Upper lobe of left lung (tissue), 6 donors: ENCODE measurements at places on chromosomes 12 and 14. TPM values are rescaled to one million over a fixed set of nuclear protein-coding genes. Genes with fewer than 3 reads are reported as not detected.

The KRR1 gene
- 32.8 TPM for total RNA-seq

The LTBP2 gene
- total RNA-seq = 93.3 TPM

GRCh38 chr12:128819293-128820144 is 4.2 kb downstream of the SLC15A4 start:
- no peak for DNase-seq
- H3K27me3 ChIP-seq = no peaks in the 10 kb centered on the region
- peaks cover 28% of the 10 kb centered on the region for H3K4me1 ChIP-seq
- H3K4me3 ChIP-seq = no peak overlapping the region
- H3K27ac ChIP-seq = peak overlapping the region; percentile 70

- H3K27ac ChIP-seq = no peak overlapping the region
- no peak for DNase-seq
- H3K27me3 ChIP-seq = no peaks in the 10 kb centered on the region
- no peak overlapping the region for H3K4me3 ChIP-seq
- no peaks in the 10 kb centered on the region for H3K4me1 ChIP-seq
- H3K36me3 ChIP-seq = no peaks in the 10 kb centered on the region
Measured at GRCh38 chr14:56064513-56064912, 53.7 kb upstream of the PELI2 start.

GRCh38 chr12:105843561-105843960 is 295.2 kb downstream of the NUAK1 start:
- H3K27ac ChIP-seq = no peak overlapping the region
- DNase-seq = no peak
- no peak overlapping the region for H3K4me3 ChIP-seq
- H3K36me3 ChIP-seq = no peaks in the 10 kb centered on the region

DNA sequence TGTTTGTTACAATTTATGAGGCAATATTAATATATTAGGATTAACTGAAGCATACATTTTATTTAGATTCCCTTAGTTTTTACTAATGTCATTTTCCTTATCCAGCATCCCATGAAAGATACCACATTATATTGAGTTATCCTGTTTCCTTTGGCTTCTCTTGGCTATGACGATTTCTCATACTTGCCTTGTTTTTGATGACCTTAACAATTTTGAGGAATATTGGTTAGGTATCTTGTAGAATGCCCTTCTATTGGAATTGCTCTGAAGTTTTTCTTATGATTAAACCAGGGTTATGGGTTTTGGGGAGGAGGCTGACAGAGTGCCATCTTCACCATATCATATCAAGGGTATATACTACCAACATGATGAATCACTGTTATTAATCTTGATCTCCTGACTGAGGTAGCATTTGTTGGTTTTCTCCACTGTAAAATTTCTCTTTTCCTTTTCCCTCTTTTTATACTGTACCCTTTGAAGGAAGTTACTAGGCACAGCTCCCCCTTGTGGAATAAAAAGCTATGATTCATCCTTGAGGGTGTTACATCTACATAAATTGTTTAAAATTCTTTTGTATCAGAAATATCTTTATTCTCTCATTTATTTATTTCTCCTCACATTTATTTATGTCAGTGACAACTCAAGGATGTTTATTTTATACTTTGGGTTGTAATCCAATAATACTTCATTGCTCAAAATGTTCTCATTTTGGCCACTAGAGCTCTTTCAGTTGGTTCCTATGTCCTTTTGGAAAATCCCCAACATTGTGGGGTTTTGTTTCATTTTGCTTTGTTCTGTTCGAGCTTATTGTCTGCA is 239.0 kb downstream of the SLC16A7 start:
- H3K4me3 ChIP-seq = no peak overlapping the region
- no peak overlapping the region for H3K27ac ChIP-seq
- no peaks in the 10 kb centered on the region for H3K27me3 ChIP-seq
- no peak for DNase-seq
- H3K36me3 ChIP-seq = no peaks in the 10 kb centered on the region

- H3K4me1 ChIP-seq = no peaks in the 10 kb centered on the region
- H3K4me3 ChIP-seq = peak overlapping the region; percentile 3
- H3K36me3 ChIP-seq = no peaks in the 10 kb centered on the region
- H3K27ac ChIP-seq = no peak overlapping the region
- H3K27me3 ChIP-seq = no peaks in the 10 kb centered on the region
Measured at GRCh38 chr12:65327207-65328076, 49.0 kb downstream of the MSRB3 start.

DNA sequence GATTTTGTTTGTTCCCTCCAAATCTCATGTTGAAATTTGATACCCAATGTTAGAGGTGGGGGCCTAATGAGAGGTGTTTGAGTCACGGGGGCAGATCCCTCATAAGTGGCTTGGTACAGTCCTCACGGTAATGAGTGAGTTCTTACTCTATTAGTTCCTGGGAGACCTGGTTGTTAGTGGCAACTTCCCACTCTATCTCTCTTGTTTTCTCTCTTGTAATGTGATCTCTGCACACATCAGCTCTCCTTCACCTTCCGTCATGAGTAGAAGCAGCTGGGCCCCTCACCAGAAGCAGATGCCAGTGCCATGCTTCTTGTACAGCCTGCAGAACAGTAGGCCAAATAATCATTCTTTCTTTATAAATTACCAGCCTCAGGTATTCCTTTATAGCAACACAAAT is 29.6 kb upstream of the KCNK10 start:
- H3K4me3 ChIP-seq = no peak overlapping the region
- no peak for DNase-seq
- no peaks in the 10 kb centered on the region for H3K4me1 ChIP-seq
- no peaks in the 10 kb centered on the region for H3K27me3 ChIP-seq
- no peaks in the 10 kb centered on the region for H3K36me3 ChIP-seq

DNA sequence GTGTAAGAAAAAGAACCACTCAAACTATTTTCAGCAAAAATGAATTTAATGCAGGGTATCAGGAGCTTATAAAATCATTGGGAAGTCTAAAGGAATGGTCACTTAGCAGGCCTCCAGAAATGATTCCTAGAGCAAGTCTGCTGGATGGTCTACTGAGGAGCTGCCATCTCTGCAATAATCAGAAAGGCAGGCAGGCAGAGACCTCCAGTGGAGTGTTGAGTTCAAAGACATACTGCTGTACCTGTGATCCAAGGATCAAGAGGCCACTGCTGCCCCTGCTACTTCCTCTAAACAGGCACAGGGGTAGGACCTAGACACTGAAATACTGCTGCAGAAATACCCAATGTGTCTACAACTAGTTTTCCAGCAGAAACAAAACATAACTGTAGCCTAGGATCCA is 14.5 kb upstream of the KICS2 start:
- H3K4me1 ChIP-seq = no peaks in the 10 kb centered on the region
- H3K36me3 ChIP-seq = no peaks in the 10 kb centered on the region
- no peak overlapping the region for H3K4me3 ChIP-seq
- H3K27me3 ChIP-seq = no peaks in the 10 kb centered on the region
